ENCODE measurements at places on chromosomes 2 and 18.

- DNase-seq = no peak
Observed at GRCh38 chr2:63057249-63058143, 6.9 kb downstream of the OTX1 start.

GRCh38 chr2:67917332-67918054 is 145.3 kb downstream of the C1D start:
- no peak for DNase-seq

DNA sequence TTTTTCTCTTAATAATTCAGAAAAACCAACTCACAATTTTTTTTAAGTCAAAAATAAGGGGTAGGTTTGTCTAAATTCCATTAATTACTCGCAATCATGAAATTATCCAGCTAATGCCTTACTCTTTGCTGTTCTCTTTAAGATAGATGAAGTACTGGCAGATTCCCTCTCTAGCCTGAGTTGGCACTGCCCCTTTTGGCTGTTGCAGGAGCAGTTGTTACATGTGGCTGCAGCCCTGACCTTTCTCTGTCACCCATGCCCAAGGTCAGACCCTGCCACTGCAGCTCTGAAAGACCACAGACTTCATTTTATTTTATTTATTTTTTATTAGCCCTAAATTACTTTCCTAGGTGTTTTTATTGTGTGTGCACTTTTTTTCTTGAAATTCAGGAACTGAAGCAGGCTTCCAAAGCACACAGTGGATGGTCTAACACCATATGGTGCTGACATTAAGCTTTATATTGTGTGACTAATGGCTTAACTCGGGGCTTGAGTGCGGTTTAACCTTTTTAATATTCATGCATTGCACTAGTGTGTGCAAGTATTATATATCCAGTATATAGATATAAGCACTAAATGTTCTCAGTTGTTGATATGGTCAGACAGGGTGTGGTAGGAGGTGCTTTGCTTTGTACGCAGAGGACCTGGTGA is 313.0 kb downstream of the CDH2 start:
- DNase-seq = no peak

- no peak for DNase-seq
Observed at GRCh38 chr18:76514573-76514972, 19.5 kb upstream of the ZNF516 start.

DNA sequence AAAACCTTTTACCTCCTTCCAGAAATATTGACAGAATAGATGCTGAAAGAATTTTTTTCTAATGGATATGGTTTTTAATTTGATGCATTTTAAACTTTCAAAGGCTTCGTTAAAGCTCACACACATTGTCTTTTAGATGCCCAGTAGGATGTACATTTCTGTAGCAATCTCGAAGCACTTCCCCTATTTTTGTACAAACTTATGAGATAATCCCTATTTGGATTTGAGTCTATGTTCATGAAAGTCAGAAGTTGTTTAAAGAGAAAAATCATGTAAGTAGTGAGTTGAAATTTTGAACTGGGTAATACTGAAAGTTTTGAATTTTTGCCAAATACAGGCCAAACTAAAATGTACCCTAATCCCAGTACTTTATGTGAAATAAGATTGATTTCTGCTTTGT is 38.1 kb upstream of the MMADHC start:
- DNase-seq = no peak

GRCh38 chr2:206086716-206087350 is 859 bp upstream of the INO80D start:
- no peak for DNase-seq

DNA sequence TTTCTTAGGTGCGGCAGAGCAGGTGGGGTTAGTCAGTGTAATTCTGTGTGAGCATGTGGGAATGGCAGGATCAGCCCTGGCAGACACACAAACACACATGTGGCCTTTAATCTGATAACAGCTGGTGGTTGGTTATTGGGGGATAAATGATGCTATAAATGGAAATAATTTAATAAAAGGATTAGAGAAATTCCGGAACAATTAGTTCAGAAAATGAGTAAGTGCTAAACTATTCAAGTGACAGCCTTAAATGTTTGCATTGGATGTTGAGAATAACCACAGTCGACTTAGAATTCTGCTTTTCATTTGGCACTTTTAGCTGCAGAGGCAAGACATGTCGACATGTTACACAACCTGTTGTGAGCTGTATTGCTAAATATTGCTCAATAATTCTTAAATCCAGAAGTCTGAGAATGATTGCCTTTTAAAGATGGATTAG is 7.2 kb downstream of the SMYD1 start:
- DNase-seq = no peak

GRCh38 chr18:37467002-37467662 is 98.5 kb downstream of the CELF4 start:
- DNase-seq = no peak

DNA sequence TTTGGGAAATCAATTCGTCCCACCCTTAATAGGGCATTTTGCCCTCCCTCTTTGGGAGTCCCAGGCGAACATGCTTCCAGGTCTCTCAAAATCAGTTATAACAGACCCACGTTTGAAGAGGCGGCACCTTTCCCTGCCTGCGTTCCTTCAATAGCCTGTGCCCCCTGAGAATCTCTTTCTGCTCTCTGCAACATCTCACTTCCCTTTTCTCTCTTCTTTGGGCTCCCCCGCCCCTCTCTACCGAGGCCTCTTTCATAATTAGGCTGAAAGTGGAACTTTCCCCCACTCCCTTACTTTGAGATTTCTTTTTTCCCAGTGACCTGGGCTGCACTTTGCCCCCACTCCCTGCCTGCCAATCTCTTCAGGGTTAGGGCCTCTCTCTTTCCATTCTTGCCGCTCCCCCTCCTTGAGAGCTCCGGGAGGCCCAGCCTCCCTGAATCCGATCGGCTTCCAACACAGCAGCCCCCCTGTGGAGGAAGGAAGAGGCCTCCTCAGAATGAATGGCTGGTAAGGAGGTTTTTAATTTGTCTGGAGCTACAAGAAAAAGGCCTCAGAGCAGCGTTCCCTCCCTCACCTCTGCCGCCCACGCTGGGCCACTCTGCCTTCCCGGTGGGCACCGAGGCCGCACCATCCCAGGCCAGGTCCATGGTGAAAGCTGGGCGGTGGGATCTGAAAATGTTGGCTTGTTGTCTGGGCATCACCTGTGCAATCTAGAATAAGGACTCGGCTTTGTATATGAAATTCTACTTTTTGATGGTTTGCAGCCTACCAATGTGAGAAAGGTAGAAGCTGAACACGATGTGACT is 162.6 kb upstream of the SIX3 start:
- DNase-seq = no peak

DNA sequence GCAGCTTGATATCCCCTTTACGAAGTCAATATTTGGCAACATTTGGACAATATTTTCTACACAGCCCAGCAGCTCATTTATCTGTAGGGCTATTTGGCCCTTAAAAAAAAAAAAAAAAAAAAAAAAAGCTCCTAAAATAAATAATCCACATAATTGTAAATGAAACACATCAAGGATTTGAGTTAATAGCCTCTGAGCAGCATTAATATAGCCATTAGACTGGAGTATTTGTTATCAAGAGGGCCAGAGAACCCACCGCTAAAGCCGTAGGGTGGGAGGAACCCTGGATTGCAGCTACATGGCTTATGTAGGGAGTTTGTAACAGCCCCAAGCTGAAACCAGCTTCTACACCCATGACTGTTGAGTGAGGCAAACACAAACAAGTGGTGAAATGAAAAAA is 84.5 kb downstream of the RNF152 start:
- no peak for DNase-seq

Data from stimulated activated CD8-positive, alpha-beta memory T cell treated with anti-CD3 and anti-CD28 coated beads, Interleukin-15, amount 100 ng/mL, for 24 hours (primary cell).